ENCODE measurements at places on chromosomes 7 and 10. TPM values are rescaled to one million over a fixed set of nuclear protein-coding genes. Genes with fewer than 3 reads are reported as not detected.
A peak's percentile ranks its signal among the peaks of the same experiment; 100 is the strongest.

GRCh38 chr7:91656541-91657482 is 223.7 kb downstream of the MTERF1 start:
- H3K4me3 ChIP-seq = no peak overlapping the region
- H3K27me3 ChIP-seq = peaks cover 9% of the 10 kb centered on the region
- H3K4me1 ChIP-seq = peaks cover 5% of the 10 kb centered on the region
- no peak for DNase-seq
- H3K27ac ChIP-seq = peak overlapping the region; percentile 13

GRCh38 chr10:132077091-132077490 is 11.3 kb downstream of the JAKMIP3 start:
- no peak overlapping the region for H3K4me3 ChIP-seq
- H3K4me1 ChIP-seq = no peaks in the 10 kb centered on the region
- no peak overlapping the region for H3K27ac ChIP-seq
- DNase-seq = no peak
- peaks cover 2% of the 10 kb centered on the region for H3K36me3 ChIP-seq
- H3K27me3 ChIP-seq = peaks cover 6% of the 10 kb centered on the region

The SLC25A28 gene
- total RNA-seq = 28.4 TPM

GRCh38 chr7:99219985-99220384 is 12.1 kb upstream of the KPNA7 start:
- H3K4me1 ChIP-seq = no peaks in the 10 kb centered on the region
- no peak overlapping the region for H3K4me3 ChIP-seq
- H3K36me3 ChIP-seq = no peaks in the 10 kb centered on the region
- no peak for DNase-seq

DNA sequence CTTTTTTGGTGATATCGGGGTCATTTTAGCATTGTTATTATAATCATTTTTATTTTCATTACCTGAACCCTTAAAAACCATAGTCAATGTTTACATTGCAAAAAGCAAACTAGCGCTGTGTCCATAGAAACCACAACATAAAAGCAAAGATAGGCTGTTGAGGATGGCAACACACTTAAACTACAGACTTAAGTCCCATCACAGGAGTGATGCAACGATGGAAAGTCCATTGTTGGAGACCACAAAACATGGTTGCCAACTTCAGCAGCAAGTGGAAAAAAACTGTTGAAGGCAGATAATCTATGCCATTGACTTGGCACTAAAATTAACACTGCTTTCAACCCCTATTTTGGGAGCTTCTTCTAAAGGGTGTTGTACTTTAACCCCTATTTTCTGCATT is 398.8 kb upstream of the IGFBP3 start:
- no peak for DNase-seq
- no peak overlapping the region for H3K4me3 ChIP-seq

The CACNA2D1 gene
- 4.5 TPM for total RNA-seq

The EBF3 gene
- 11.6 TPM for total RNA-seq

DNA sequence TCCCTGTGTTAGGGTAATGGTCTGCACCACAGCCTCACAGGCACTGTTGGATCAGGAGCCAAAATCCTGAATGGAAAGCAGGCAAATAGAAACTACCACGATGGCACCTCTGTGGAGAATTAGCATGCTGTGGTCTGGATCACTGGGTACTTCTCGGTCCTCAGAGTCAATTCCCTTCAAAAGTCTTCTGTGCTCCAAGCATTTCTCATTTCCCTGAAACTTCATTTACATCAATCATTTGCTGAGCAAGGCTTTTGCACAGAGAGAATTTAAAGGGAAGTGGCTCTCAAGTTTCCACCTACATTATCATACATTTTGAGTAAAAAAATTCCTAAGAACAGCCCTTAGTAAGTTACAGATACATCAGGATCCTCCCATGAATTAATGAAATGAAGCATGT is 293.9 kb upstream of the NPSR1 start:
- H3K4me3 ChIP-seq = no peak overlapping the region
- H3K27ac ChIP-seq = no peak overlapping the region
- no peaks in the 10 kb centered on the region for H3K27me3 ChIP-seq
- no peaks in the 10 kb centered on the region for H3K36me3 ChIP-seq

DNA sequence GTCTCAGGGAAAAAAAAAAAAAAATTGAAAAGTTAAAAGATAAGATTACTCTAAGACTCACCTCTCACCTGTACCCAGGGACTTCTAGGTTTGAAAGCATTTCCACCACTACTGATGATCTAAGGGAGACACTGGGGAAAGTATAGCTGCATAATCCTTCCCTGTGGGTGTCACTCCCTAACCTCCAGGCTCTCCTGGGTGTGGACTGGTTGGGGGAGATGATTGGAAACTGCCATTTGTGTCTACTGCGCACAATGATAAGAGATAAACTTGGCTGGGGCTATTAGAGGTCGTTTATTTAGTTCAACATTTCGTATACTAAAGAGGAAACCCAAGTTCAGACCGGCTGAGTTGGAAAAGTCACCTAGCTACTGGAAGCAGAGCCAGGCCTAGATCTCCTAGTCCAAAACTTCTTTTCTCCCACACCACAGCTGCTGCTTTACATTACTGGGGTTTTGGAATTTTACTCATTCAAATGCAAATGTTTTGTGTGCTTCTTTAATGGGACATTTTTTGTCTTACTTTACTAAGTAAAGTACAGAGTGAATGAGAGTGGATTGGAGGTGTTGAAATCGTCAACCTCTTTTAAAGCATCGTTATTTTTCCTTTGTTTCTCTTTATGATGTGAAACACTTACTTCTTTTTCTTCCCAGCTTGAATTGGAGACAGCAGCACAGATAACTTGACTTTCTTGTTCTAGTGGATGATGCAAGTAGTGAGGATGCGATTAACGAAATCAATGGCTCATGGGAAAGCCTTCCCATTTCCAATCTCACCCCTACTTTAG is 22.3 kb upstream of the SEC61G start:
- no peak overlapping the region for H3K4me3 ChIP-seq
- H3K27me3 ChIP-seq = peaks cover 2% of the 10 kb centered on the region
- no peak overlapping the region for H3K27ac ChIP-seq
- H3K36me3 ChIP-seq = no peaks in the 10 kb centered on the region
- DNase-seq = no peak

- H3K36me3 ChIP-seq = no peaks in the 10 kb centered on the region
- peaks cover under 1% of the 10 kb centered on the region for H3K27me3 ChIP-seq
- H3K4me3 ChIP-seq = peak overlapping the region; percentile 14
Observed at GRCh38 chr7:44218418-44219201, 17.8 kb downstream of the YKT6 start.

DNA sequence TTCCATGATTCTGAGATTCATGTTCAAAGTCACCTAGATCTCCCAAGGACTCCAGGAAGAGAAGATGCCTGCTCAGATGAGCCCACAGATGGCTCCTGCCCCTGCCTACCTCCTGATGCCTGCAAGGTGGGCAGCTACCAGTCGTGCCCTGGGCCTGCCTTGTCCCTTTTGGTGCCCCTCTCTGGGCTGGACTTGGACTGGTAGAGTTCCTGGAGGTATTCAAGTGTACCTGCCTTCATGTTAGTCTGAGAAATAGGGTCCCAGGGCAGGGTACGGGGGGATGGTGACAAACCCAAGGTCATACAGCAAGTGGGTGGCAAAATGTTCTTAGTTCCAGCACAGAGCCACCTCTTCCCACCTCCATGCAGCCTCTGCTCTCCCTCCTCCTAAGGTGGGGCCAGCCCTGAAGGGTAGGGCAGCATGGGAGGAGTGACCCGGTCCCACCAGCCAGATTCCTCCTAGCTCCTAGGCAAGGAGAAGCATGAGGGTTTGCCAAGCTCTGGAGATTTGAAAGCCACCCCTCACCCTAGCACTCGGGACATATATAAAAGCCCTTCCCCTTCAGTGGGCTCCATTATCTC is 80.8 kb upstream of the UNC5B start:
- H3K27ac ChIP-seq = no peak overlapping the region
- H3K4me1 ChIP-seq = peaks cover 51% of the 10 kb centered on the region
- no peak overlapping the region for H3K4me3 ChIP-seq
- no peaks in the 10 kb centered on the region for H3K27me3 ChIP-seq

GRCh38 chr7:21355406-21355874 is 72.4 kb upstream of the SP4 start:
- DNase-seq = no peak
- H3K4me1 ChIP-seq = no peaks in the 10 kb centered on the region
- H3K4me3 ChIP-seq = no peak overlapping the region
- H3K27ac ChIP-seq = no peak overlapping the region

Data from neural crest cell (in vitro differentiated cells).